Fibroblast of skin of right quadriceps (primary cell): ENCODE measurements at places on chromosomes 3 and 15.
A peak's percentile ranks its signal among the peaks of the same experiment; 100 is the strongest.

DNA sequence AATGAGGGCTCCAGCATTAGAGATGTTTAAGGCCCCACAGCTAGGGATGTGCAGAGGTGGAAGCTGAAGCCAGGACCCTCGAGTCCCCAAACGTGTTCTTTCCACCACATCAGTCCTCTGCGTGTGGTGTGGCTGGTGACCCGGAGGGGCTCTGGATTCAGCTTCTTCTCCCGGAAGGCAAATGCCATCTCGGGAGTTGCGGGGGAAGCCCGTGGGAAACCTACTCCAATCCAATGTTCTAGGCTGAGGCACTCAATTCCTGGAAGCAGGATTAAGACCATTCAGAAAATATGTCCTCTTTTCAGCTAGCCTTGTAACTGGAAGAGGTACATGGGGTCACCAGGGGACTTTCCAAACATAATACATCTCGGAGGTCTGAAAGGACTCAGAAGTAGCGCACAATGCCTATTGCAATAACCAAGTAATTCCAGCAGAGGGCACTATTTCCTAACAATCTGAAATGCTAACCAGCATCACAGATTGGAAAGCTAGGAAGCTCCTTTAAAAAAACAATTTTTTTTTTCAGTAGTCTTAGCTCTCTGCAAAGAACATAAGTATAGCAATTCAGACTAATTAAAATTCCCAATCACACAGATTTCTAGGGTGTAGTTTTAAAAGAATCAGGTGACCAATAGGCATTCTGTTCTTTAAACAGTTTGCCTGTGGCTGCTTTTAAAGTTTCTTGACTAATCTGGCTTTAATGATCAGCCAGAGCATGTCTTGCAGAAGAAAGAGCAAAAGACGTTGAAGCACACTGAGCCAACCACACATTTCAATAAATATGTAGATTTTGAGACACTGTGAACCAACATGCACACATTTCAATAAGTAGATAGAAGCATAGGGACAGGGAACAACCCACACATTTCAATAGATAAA lies 36.1 kb downstream of the BNC1 start:
- DNase-seq = peak; percentile 68

DNA sequence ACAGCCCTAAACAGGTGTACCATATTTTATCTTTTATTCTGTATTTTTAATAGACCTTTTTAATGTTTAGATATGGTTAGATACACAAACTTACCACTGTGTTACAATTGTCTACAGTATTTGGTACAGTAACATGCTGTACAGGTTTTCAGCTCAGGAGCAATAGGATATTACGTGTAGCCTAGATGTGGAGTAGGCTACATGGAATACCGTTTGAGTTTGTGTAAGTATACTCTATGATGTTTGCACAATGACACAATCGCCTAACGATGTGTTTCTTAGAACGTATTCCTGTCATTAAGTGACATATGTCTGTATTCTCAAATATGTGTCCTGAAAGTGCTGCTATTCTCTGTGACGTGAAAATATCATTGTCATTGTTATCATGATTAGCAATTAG lies 62.6 kb downstream of the MFSD1 start:
- no peak for DNase-seq

DNA sequence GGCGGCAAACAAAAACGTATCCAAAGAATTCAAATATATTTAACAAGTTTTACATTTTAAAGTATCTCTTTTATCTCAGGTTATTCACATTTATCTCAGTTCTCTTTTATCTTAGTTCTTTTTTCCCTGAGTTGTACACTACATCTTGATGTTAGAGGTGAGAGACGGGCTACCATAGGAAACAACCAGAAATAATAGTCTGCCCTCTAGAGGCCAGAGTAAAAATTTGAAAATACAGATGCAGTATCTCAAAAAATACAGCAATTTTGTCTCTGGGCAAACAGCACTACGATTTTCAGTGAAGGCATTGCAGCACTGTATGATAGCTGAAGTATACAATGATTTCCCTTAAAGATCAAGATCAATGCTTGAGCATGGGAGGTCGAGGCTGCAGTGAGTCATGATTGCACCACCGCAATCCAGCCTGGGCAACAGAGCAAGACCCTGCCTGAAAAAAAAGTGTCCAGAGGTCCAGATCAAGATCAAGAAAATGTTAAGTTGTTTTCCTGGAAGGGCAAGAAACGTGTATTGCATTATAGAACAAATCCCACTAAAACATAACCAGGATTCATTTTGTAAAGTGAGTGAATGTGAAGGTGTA lies 82.6 kb upstream of the ATP11B start:
- no peak for DNase-seq

DNA sequence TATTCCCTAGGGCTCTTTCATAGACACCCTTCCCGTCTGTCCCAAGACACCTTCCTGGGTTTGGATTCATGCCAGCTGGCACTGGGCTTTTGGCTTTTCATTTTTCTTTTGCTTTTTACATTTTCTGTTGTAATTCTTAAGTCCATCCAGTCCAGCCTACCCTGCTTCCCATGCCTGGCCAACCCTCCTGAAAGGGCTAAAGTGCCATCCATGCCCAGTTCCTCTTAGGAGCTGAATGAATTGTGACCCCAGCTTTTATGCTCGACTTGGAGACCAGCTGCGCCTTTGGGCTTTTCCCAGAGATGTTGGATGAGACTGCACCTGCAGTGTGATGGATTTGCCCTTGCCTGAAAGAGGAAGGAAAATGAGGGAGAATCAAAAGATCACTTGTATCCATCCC lies 25.8 kb downstream of the LRRN1 start:
- no peak for DNase-seq

DNA sequence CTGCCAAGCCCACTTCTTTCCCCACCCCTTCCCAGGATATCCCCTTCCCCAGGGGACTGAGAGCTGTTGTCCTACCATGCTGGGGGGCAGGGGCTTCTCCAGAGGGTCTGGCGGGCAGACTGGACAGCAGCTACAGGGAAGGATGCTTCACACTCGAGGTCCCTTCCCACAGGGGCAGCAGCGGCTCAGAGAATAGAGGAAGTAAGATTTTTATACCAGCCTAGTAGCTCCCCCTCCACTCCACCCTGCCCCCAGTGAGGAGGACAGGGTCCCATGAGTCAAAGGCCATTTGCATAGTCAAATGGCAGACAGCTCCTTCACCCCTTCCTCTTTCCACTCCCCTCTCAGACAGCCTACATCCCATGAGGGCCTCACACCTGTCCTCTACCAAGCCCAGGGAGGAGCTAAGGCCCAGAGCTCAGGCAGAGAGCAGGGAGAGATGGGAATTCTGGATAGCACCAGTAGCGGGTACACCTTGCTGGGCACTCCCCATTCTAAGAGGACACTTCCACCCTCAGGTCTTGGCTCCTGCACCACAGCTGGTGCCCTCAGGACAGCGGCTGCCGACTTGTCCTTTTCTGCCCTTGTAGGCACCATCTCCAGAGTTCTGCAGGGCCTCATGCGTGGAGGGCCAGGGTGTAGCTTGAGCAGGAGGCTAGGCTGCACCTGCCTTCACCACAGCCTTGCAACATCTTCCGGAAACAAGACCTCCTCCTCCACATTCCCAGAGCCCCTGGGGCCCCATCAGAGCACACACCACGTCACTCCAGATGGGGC lies at the start of gene TLR9:
TLR9 (minus strand) TSS at position 194 of the 777 bp plus-strand sequence; CDS start at position 78, 116 bp downstream.
- no peak for DNase-seq

GRCh38 chr3:77342688-77343087 lies 302.8 kb downstream of the ROBO2 start:
- DNase-seq = no peak
